ENCODE measurements at places on chromosomes 11 and 22. TPM values are rescaled to one million over a fixed set of nuclear protein-coding genes. Genes with fewer than 3 reads are reported as not detected.

DNA sequence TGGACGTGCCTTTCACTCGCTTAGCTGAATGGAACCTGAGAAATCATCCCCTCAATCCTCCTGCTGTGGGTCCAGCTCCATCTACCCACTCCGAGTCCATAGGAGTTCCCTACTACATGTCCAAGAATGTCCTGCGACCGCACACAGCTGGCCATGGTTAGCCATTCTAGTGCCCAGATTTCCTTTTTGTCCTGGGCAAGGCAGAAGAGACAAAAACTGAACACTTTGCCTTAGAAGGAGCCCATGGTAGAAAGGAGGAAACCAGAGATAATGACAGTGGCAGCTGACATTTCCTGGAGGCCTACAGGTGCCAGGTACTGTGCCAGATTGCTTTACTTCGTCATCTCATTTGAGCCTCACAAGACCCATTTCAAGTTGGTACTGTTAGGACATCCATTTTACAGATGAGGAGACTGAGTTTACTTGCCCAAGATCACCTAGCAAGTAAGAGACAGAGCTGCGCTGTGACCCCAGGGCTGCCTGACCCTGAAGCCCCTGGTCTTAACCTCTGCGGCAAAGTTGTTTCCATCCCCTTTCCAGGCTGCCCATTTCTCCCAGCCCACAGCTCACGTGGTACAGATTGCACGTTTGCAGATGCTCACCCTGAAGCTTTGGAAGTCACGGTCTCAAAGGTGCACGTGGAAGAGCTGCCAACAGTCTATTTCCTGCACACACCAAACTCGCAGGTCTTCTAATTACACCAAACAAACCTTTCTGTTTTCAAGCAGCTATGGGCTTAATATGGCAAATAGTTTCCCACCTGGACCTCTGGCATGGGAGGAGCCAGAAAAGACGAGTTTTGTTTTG, 112.7 kb downstream of the ZBTB16 start:
- DNase-seq = no peak

OR51I1 gene
- 0.63 TPM for total RNA-seq

CALCB gene
- not detected for total RNA-seq

PRPF19 gene
- 52.7 TPM for total RNA-seq

- DNase-seq = no peak
These were observed 16.9 kb downstream of the SLC37A2 start for GRCh38 chr11:125079878-125080530.

OR56A1 gene
- total RNA-seq = not detected

GRCh38 chr22:36587289-36588154, 58.6 kb upstream of the EIF3D start:
- no peak for DNase-seq

DNA sequence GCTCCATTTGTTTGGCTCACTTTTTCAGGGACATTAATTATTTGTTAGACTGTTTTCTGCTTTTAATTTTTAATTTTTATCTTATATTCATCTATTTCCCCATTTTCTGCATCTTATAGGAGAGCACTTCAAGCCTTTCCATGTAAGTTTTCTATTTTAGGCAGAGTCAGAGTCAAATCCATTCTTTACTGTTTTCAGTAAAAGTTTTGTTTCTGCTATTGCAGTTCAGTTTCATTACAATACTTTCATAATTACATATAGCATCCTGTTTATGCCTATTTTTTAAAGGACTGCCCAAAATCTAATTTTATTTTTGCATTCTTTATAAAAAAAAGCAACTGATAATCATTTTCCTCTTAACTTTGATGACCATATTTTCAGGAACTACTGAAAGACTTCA, 3.8 kb upstream of the OR10A5 start:
- DNase-seq = no peak

ART1 gene
- total RNA-seq = not detected

DNA sequence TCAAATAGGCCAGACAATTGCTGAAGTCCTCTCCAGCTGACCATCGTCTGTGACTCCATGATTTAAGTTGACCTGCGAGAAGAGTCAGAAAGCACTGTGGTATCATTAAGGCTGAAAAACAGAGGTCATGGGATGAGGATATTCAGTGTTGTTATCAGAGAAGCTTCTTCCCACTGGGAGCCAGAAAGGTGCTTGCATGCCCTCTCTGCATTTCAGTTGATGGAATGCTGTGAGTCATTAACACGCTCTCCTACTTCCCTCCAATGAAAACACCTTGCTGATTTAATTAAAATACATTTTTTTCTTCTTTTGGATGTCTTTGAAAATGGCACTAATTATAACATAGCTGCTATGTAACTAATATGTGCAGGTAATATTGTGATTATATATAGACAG, 667.0 kb downstream of the NTM start:
- DNase-seq = no peak

Measured in SK-MEL-5 (cell line).